ENCODE measurements at places on chromosomes 12 and 14.

DNA sequence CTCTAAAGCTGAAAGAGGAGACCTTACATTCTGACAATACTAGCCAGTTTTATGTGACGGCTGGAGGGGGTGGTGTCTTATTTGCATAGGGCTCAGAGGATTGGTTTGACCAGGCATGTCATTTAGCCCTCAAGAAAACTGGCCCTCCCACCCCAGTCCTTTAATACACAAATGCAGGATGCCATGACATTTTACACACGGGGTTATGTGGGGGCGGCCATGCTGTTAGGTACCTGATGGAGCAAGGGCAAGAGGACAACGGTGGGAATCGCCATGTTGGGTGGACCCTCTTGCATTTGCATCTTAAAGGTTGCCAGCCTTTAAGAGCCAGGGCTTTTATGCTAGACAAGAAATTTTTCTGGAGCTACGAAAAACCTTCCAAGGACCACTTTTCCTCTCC is 23.3 kb downstream of the MDM2 start:
- no peak for DNase-seq

- DNase-seq: no peak
Observed at GRCh38 chr12:84658877-84659276, 253.7 kb downstream of the SLC6A15 start.

DNA sequence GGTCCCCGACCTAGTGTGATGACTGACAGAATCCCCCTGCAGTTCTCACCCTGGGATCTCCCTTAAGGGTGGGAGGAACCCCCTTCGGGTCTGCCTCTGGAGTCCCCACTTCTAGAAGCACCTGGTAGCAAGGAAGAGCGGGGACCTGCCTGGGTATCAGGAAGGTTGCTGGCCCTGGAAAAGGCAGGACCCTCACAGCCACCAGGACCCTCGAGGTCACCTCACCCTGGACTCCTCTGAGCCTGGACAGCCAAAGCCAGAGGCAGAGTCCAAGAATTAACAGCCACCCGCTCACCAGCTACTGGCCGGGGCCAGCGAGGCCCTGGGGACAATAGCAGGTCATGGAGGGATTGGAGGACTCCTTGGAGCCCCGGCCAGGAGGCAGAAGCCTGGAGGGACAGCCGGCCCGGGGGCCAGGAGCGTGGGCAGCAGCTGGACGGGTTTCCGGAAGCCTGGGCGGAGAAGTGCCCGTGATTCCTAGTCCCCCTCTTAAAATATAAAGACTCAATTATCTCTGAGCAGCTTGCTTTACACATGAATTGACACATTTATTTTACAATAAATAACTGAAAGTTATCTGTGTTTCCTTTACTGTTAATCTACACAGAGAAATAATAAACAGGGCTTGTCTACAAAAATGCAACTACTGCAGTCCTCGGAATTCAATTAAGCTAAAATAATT is 17.5 kb downstream of the BCL11B start:
- no peak for DNase-seq

- no peak for DNase-seq
Observed at GRCh38 chr12:51450806-51451205, 26.2 kb downstream of the SLC4A8 start.

DNA sequence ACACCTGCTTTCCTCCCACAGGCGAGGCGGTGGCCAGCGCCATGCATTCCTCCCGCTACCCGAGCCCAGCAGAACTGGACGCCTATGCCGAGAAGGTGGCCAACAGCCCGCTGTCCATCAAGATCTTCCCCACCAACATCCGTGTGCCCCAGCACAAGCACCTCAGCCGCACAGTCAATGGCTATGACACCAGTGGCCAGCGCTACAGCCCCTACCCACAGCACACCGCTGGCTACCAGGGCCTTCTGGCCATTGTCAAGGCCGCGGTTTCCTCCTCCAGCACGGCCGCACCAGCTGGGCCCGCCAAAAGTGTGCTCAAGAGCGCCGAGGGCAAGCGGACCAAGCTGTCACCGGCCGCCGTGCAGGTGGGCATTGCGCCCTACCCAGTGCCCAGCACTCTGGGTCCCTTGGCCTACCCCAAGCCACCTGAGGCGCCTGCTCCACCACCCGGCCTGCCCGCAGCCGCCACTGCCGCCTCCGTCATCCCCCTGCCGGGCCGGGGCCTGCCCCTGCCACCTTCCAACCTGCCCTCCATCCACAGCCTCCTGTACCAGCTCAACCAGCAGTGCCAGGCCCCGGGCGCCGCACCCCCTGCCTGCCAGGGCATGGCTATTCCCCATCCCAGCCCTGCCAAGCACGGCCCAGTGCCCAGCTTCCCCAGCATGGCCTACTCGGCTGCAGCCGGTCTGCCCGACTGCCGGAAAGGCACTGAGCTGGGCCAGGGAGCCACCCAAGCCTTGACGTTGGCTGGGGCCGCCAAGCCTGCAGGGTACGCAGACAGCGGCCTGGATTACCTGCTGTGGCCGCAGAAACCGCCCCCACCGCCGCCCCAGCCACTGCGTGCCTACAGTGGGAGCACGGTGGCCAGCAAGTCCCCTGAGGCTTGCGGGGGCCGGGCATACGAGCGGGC is 54.6 kb downstream of the FAM222A start:
- DNase-seq: no peak

- DNase-seq: no peak
Observed at GRCh38 chr12:117790198-117790597, 178.6 kb downstream of the KSR2 start.

- DNase-seq: peak; percentile 46
Observed at GRCh38 chr14:100106250-100107112, 41.3 kb downstream of the EVL start.

- DNase-seq: no peak
Observed at GRCh38 chr14:39212034-39212433, 21.7 kb upstream of the MIA2 start.

DNA sequence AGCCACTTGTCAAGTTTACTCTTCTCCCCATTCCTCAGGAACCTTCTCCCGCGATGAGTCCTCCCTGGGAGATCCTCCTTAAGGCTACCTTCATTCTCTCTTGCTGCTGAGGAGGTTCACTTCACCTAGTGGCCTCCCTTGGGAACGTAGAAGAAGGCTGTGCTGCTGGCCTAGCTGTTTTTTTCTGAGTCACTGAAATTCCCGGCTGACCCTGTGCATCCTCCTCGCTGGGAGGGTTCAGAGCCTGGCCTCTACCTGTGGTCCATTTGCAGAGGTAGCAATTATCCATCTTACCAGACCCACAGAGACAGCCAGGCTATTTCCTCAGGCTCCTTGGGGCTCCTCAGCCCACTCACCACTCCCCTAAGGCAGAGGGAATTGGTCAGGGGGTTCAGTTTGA is 4.6 kb downstream of the KRT82 start:
- DNase-seq: no peak

GRCh38 chr14:64581817-64582216 is 32.1 kb downstream of the PPP1R36 start:
- DNase-seq: no peak

DNA sequence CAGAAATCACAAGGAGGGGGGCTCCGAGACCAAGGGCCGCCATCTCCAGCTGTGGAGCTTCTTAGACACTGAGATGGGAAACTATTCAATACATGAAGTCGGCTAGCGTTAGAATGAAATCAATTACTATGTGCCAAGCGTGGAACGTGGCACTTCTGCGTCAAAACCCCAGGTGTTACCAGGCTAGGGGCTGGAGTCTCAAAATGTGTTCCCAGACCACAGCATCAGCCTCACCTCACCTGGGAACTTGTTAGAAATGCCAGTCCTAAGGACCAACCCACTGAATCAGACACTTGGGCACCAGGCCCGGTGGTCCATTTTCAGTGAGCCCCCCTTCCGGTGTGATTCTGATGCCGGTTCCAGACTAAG is 5.0 kb upstream of the SETD1B start:
- no peak for DNase-seq

DNA sequence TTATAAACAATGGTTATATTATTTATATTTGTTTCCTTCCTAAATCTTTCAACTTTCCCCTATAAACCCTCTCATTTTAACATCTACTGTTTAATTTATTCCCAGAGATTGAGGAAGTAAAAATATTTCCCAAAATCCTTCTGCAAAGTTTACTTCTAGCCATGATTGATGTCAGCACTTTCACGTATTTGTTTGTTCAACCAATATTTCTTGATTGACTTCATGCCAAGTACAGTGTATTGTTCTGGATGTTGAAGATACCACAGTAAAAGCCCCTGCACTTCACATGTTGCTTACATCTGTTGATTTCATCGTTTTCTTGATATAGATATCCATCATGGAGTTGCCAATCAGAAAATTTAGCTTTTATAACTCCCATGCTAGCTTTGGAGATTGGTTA is 81.8 kb downstream of the TTLL5 start:
- no peak for DNase-seq

DNA sequence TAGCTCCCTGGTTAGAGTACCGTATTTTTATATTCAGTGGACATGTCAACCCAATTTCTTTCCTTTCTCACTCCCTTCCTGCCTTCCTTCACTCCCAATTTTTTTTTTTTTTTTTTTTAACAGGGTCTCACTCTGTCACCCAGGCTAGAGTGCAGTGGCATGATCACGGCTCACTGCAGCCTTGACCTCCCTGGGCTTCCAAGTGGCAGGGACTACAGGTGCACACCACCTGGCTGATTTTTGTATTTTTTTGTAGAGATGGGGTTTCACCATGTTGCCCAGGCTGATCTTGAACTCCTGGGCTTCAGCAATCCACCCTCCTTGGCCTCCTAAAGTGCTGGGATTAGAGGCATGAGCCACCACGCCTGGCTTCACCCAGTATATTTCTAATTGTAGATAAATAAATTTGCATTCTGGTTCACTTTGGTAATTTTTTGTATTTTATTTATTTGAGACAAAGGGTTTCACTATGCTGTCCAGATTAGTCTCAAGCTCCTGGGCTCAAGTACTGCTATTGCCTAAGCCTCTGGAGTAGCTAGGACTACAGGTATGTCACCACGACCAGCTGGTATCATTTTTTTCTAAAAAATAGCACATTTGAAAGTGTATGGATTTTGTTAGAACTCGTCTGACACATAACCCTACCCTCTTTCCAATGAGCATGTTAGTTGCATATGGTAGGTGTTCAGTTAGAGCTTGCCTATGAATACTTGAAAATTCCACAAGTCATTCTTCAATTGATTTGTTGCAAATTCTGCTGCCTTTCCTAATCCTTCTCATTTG is 15.7 kb downstream of the SLC38A2 start:
- DNase-seq: no peak

DNA sequence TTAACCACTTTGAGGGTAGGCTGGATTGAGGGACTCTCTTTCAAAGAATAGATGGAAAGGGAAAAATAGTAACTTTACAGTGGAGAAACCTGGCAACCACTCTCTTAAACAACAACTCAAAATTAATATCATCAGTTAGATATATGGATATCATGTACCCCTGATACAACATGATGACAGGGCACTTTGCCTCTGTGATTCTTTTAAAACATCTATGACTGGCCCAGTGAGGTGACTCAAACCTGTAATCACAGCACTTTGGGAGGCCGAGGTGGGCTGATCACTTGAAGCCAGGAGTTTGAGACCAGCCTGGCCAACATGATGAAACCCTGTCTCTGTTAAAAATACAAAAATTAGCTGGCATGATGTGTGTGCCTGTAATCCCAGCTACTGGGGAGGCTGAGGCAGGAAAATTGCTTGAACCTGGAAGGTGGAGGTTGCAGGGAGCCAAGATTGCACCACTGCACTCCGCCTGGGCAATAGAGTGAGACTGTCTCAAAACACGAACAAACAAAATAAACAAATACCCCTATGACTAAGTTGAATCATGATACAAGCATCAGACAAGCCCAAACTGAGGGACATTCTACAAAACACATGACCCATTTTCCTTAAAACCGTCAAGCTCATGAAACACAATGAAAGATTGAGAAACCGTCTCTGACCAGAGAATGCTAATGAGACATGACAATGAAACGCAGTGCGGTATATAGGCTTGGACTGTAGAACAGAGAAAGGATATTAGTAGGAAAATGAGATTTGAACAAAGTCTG is 26.4 kb upstream of the SLC7A8 start:
- DNase-seq: no peak

DNA sequence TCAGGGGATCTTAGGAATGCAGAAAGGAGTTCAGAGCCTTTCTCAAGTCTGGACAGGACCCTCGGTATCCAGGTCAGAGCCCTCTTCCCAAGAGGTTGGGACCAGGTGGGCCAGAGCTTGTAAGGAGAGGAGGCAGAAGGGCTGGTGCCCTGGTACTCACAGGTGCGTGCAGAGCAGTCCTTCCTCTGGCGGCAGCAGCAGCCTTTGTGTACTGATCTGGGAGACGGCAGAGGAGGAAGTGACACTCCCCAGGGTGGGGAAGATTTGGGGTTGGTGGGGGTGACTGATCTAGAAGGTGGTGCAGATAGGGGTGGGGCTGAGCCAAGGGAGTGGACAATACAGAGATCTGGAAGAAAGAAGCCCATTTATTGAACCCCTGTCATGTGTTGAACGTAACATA is at the start of gene ITGB7:
ITGB7 (minus strand) TSS at position 210 of the 400 bp plus-strand sequence. CDS start 6,808 bp downstream, outside the sequence.
- DNase-seq: peak; percentile 56

DNA sequence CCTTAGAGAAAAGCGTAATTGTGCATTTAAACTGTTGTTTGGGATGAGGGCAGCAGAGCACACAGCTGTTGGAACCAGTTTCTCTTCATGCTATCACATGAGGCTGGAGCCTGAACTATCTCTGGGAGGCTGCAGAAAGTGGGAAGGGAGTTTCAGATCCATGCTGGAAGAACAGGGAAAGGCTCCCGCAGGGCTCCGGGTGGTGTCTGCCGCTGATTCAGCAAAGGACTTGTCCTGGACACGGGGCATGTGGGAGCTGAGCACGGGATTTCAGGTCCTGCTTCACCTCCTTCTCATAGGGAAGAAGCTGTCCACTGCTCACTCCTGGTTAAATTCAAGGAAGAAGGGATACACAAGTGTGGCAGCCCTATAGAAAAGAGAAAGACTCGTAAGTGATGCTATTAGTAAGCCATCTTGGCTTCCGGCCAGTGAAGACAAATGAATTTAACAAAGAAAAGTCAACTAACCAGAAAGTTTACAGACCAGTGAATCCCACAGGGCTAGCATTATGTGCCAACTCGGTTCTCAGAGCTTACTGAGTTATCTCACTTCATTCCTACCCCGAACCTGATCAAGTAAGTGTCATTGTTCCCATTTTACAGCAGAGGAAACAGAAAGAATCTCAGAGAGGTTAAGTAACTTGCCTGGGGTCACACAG is 6.7 kb upstream of the FZD10 start:
- DNase-seq: no peak

- no peak for DNase-seq
Observed at GRCh38 chr12:108966378-108967151, 54.3 kb downstream of the SVOP start.

Data from activated T-cell treated with anti-CD3 and anti-CD28 coated beads for 48 hours (primary cell).